ENCODE measurements at places on chromosomes 1 and 21.
A peak's percentile ranks its signal among the peaks of the same experiment; 100 is the strongest.

GRCh38 chr1:152159144-152159543, at the start of gene RPTN:
RPTN (minus strand) TSS chr1:152159228; CDS start chr1:152157889, 1,339 bp downstream.
- no peak for DNase-seq

GRCh38 chr1:223803211-223803610, 42.5 kb downstream of the TP53BP2 start:
- no peak for DNase-seq

DNA sequence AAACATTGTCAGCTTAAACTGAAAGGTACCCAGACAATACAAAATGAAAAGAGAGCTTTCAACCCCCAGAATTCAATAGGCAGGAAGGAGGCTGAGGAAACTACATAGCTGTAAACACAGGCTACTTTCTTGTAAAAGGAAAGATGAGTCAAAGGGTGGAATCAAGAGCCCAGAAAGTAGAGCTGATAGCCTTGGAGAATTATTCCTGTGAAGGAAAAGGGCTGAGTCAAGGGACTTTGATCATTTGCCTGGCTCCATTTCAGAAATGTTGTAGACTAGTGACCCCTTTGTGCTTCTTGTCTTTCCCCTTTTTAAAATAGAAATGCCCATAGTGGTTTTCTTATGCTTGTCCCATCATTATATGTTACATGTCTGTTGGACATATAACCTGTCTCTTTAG, 597.6 kb downstream of the ADGRL2 start:
- DNase-seq, result no peak

DNA sequence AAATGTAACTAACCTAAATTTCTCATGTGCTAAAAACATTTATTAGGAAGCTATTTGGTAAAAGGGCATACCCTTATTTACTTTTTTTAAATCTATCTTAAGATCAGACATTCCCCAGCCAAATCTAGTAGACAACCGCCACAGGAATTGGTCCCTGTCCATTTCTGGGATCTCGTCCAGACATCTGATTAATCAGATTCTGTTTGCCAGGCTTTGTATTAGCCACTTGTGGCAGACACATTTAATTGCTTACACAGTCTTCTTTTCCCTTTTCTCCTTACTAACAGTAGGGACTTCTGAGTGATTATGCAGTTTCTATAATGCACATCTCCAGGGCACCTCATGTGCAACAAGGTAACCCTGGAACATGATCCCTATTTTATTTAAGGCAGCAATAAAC, 449.0 kb upstream of the RGS18 start:
- no peak for DNase-seq

DNA sequence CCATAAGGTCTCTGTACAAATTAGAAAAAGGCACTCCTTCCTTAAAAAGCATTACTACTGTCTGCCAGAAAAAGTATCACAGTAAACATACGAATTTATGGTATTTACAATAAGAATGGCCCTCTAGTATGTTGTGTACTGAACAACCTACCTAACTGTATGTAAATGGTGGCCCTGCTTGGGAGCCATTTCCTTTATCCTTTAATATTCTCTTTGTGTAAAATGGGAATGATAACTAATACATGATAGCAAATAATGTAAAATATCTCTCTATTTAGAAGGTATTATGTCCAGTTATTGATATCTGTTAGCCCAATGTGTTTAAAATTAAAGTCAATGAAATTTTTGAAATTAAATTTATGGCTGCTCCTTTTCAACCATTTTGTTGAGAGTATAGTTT, 5.2 kb downstream of the DR1 start:
- DNase-seq, result no peak

DNA sequence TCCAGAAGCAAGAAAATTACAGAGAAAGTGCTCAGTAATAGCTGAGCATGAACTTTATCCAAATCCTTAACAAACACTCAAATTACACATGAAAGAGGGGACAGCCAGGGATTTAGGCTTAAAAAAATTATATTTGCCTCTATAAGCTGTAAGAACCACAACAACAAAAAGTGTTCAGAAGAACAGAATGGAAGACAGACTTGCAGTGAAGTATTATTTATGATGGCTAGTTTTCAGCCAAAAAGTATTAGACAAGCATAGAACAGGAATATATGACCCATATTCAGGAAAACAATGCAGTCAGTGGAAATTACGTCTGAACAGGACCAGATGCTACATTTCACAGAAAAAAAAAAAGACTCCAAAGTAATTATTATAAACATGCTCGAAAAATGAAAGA, 1246.3 kb downstream of the NCAM2 start:
- peak; percentile 43 for DNase-seq

DNA sequence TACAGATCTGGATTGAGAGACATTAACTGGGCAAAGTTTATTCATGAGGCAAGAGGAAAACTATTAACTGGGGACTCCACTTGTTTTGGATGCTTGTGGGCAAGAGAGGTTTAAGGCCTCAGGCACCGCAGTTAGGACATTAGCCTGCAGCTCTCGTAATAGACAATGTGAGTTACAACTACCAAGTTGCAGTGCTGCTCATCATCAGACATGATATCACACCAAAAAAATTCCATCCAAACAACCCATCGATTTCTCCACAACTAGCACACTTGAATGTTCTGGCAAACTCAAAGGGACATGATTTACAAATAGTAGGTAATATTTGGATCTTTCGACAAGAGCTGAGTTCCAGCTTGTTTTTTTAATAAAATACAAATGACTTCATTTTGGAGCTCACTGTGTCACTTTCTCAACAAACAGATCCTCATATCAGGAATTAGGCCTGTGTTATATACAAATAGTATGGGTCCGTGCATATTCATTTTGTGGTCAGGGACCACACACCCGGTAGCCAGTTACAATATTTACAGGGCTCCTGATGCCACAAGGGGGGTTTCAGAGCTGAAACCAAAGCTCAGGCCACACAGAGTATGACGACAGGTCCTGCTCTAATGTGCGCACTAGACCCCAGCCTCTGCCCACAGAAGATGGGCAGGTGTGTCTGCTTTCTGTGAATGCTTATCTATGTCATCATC, 128.0 kb downstream of the TGFBR3 start:
- DNase-seq, result no peak

GRCh38 chr1:111911776-111912515, 77.5 kb downstream of the KCND3 start:
- no peak for DNase-seq

DNA sequence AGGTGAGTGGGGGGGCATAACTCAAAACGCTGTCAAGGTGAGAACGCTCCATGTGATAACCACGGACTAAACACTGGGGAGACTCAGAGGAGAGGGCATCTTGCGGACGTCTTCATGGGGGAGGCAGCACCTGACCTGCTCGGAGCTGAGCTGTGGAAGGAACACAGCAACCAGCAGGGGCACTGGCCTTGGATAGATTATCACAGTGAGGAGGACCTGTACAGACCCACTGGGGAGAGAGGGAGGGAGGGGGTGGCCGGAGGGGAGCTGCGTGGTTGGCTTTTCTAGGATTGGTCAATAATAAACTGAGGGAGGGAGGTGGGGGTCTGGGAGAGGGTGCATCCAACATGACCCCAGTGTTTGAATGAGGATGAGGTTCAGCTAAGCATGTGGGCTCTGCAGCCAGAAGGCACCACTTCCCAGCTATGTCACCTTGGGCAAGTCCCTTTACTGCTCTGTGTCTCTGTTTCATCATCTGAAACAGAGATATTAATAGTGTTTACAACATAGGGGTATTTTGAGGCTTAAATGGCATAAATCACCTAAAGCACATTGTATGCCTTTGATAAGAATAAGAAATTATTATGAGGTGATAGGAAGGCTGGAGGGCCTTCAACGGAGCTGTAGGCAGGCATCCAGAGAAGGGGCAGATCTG, 123.3 kb downstream of the GRIK3 start:
- DNase-seq, result no peak

DNA sequence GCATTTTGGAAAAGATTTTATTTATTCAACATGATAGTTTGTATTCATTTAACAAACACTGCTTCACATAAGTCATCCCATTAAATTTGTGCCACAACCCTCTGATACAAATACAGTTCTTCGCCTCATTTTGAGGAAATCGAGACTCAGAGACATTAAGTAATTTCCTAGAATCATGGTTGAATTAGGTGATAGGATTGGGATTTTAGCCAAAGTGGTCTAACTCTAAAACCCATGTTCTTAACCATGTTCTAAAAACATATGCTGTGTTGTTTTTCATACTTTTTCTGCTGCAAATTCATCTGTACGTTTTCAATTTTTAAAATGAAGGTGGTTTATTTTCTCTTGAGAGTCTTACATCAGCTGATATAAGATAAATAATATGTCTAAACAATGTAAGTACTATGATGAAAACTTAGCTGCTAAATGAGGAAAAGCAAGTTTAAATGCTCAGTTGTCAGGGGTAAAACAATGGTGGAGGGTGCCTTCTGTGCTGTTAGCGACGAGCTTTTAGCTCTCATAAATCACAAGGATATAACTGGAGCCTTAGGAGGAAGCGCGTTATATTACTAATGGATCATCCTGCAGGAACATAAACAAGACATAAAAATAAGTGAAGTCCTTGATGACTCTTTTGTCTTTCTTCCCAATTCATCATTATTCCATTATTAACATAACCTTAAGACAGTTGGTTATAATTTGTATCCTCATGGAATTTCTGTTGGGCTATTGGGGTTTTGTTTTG, 97.7 kb downstream of the CACHD1 start:
- no peak for DNase-seq

DNA sequence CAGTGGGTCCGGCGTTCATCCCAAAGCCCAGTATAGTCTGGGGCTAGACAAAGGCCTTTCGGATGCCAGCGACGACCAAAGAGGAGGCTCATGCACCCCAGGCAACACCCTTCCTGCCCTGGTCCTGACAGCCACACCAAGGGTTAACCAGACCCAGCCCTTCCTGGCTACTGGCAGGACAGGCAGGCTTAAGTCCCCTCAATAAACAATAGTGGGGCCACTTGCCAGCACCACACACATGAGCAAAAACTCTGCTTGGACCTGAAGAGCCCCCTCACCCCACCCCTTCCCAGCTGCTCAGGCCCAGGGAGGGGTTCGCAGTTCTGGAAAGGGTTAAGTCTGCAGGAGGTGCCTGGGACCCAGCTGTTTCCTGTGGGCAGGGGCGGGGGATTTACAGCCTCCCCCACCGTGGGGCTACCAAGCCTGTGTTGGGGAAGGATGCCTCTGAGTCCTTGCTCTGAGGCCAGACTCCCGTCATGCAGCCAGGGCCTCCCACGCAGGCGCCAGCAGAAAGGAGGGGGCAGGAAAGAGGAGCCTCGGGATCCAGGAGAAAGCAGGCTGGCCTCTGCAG, 18.2 kb downstream of the PHLDA3 start:
- DNase-seq, result no peak

GRCh38 chr1:24147816-24148215, 4.9 kb upstream of the IL22RA1 start:
- DNase-seq, result no peak

DNA sequence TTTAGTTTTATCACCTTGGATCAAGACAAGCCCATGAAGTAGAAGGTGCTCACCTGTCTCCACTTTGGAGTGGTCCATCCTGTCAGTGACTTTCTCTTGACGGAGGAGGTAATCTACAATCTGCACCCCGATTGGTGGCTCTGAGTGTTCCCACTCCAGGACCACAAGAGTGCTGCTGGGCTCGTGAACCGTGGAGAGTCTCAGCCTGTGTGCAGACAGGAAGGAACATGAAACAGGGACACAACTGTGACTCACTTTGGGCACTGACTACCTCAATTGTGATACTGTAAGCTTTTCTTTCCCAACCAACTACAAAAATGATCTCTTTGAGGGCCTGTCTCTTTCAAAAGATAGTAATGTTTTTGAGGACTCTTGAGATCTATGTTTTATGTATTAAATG, 280.2 kb downstream of the ASTN1 start:
- no peak for DNase-seq

DNA sequence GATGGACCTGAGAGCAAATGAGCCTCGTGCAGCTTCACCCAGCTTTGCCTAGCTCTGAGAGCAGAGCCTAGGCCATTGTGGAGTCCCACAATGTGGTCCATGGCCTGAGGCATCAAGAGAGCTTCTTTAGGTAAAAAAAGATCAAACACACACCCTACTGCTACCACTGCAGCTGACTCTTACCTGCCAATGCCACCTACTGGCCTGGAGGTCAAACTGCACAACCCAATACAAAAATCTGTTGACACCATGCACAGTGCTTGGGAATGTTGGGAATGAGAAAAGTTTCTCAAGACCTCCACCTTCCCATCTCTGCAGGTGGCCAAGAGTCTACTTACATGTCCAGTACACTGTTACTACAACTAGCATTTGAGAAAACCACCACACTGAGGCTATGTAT, 60.6 kb downstream of the UCHL5 start:
- DNase-seq, result no peak

- DNase-seq, result no peak
Measured at GRCh38 chr21:38858026-38858811, 52.5 kb downstream of the ETS2 start.
